ENCODE measurements at places on chromosomes 13 and 19. TPM values are rescaled to one million over a fixed set of nuclear protein-coding genes. Genes with fewer than 3 reads are reported as not detected.
A peak's percentile ranks its signal among the peaks of the same experiment; 100 is the strongest.

GRCh38 chr13:111122056-111122455, 6.9 kb downstream of the ARHGEF7 start:
- DNase-seq = peak; percentile 4

- no peak for DNase-seq
Measured at GRCh38 chr13:37716420-37717195, 118.0 kb upstream of the POSTN start.

DNA sequence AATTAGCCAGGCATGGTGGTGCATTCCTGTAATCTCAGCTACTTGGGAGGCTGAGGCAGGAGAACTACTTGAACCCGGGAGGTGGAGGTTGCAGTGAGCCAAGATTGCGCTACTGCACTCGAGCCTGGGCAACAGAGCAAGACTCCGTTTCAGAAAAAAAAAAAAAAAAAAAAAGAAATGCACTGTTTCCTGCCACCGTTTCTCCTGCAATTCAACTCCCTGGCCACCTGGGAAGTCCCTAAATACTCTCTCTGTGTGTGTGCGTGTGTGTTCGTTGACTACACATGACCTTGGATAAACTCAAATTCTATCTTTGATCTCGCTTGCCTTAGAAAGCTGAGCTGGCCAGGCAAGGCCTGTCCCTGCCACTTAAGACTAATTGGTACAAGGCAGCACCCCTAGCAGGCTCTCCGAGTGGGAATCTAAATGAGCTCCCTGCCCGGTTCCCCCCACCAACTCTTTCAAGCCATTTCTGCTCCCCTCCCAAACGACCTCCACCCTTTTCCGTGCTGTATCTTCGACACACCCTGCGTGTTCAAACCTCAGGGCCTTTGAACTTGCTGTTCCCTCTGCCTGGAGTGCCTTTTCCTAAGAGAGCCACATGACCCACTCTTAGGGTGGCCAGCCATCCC, 5.2 kb upstream of the BCAT2 start:
- peak; percentile 69 for DNase-seq

DNA sequence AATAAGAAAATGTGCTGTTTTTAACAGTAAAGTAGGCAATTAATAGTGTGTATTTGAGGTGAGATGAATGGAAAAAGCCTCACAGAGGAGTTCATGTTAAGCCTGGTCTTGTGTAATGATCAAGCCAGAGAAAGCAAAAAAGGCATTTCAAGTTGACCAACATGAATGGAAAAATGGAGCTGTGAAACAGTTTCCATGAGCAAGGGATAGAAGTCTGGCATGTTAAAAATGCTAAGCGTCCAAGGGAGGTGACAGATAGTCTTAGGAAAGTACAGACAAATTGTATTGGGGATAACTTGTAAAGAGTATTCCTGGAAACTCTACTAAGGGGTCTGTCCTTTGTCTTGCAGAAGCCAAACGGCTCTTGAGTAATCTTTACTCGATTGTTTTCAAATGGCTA, 506.8 kb upstream of the ATXN8OS start:
- DNase-seq = no peak

DNA sequence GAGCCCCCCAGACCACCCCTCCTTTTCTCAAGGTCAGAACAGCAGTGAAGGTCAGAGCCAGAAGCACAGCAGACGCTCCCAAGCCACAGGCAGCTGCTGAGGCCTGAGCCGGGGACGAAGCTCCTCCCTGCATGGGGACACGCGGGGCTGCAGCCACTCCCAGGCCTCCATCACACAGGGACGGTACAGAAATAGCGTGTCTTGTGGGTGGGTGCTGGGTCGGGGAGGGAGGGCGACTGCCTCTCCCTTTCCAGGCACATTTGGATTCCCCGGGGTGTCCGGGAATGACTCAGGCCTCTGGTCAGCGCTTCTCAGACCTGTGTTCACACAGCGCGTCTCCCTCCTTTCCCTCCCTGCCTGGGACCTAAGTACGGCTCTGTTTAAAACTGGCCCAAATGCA, 33.2 kb downstream of the RASA3 start:
- DNase-seq = peak; percentile 91

GRCh38 chr13:32381539-32381938, 46.4 kb downstream of the N4BP2L1 start:
- DNase-seq = peak; percentile 9

DNA sequence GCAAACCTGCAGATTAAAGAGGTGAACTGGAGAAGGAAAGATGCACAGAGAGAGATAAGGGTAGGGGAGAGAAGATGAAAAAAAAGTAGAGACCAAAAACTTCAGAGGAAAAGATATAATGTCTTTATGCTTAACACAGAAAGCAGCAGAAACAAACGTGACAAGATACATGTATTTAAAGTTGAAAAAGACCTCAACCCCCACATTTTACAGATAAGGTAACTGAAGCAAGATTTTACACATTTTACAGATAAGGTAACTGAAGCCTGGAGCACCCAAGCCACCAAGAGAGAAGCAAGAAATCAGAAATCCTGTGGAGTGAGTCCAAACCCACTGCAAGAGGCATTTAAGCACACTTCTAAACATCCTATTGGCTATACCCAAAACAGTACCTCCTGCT, 185.3 kb downstream of the TBC1D4 start:
- DNase-seq = no peak

GRCh38 chr13:30633861-30634260, 16.1 kb downstream of the USPL1 start:
- no peak for DNase-seq

The IRGC gene
- not detected for total RNA-seq

The ANO8 gene
- total RNA-seq = 5.6 TPM

DNA sequence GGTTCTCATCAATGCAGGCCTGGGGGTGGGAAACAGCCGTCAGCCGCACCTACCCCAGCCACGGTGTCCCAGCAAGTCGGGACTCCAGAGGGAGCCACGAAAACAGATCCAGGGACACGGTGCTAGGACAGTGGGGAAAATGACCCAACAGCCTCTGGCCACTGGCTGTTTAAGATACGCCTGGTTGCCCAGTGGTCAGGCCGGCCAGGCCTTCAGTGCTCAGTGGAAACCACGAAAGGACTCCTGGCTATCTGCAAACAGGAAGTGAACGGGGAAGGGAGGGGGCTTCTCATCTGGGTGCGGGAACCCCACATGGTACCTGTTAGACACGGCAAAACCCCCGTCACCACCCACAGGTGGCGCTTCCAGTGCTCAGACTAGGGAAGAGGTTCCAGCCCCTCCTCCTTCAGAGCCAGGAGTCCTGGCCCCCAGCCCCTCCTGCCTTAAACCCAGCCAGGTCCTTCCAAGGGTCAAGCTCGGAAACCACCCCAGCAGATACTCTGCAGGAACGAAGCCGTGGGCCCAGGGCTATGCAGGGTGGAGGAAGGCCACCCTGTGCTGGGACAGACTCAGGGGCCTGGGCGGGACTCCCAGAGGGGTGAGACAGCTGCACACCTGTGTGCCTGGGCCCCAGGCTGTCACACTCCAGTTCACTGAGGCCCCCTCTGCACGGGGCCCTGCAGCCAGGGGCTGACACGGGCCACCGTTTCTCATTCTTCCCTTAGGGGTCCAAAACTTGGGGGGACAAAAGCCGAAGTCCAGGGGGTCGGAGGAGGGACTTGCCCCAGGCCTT, 4.5 kb downstream of the PPP1R12C start:
- no peak for DNase-seq

The IGFL1 gene
- total RNA-seq = not detected

The ZNF439 gene
- 18.3 TPM for total RNA-seq

GRCh38 chr13:49110122-49110912, 109.8 kb upstream of the MLNR start:
- DNase-seq = peak; percentile 87

GRCh38 chr13:32013181-32013580, 18.4 kb upstream of the FRY start:
- no peak for DNase-seq

The PTPRH gene
- total RNA-seq = 0.79 TPM

GRCh38 chr13:26482451-26483197, 74.9 kb upstream of the WASF3 start:
- peak; percentile 64 for DNase-seq

- peak; percentile 7 for DNase-seq
Measured at GRCh38 chr13:60012488-60012887, 151.2 kb downstream of the DIAPH3 start.

The DLEU7 gene
- 0.17 TPM for total RNA-seq

DNA sequence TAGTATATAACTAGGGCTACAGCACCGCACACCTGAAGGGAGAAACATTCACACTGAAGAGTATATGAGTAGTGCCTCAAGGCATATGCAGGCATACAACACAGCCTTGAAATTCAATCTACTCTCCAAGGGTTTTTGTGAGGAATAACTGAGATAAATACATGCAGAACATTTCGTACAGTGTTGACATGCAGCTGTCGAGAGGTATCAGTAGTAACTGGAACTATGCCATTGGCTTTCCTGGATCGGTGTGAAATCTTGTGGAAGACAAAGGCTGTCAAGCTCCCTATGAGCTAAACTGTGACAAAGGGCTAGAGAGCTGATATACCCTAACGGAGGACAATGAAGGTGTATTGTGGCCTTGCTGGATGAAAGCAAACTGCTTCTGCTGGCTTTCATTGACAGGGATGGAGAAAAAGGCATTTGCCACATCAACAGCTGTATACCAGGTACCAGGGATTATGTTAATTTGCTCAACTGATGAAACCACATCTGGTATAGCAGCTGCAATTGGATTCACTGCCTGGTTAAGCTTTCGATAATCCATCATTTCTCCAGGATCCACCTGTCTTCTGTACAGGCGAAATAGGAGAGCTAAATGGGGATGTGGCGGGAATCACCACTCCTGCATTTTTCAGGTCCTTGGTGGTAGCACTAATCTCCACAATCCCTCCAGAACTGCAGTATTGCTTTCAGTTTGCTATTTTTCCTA, 16.3 kb downstream of the MTRF1 start:
- no peak for DNase-seq

The LIM2 gene
- total RNA-seq = not detected

DNA sequence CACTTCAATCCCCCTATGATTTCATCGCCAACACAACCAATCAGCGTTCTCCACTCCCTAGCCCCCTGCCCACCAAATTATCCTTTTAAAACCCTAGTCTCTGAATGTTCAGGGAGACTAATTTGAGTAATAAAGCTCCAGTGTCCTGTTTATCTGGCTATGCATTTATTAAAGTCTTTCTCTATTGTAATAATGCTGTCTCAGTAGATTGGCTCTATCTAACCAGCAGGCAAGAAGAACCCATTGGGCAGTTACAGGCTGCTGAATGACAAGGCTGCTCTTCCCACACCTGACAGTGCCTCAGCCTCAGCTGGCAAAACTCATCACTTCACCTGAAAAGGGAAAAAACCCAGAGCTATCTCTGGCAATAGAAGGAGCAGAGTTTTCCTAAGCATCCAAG, 20.2 kb upstream of the CHST8 start:
- DNase-seq = no peak

Data from M059J (cell line).